ENCODE measurements at places on chromosomes 6 and 20.

- no peak for DNase-seq
Measured at GRCh38 chr6:151722342-151722741, 85.1 kb upstream of the ESR1 start.

GRCh38 chr20:16675001-16675564, 54.7 kb upstream of the SNRPB2 start:
- no peak for DNase-seq

GRCh38 chr20:60586269-60587050, 628.2 kb downstream of the CDH26 start:
- DNase-seq, result no peak

GRCh38 chr6:112113431-112113830, 26.0 kb downstream of the FAM229B start:
- DNase-seq, result no peak

DNA sequence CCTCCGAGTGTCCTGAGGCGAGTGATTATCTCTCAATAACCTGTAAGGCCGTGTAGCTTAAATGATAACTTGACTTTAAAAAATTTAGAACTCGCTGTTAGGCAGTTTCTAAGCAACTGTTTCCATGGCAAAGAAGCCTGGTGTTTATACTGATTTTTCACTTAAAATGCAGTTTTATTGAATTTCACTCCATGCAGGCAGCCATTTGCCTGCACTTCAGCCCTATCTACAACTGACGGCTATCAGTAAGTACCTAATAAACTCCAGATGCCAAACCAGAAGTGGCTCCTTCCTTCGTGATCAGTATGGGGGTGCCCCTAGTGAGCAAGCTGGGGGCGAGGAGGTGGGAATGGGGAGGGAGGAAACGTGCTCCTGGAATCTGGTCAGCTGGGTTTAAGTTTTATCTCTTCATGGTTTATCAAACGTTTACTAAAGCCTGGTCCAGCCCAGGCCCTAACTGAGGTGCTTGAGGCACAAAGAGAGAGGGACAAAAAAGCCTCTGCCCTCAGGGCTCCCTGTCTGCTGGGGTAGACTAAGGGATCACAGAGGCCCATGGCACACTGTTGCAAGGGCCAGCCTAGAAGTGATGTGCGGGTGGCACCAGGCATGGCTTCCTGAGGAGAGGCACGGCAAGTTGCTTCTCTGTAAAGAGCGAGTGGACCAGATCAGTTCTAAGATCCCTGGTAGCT, 45.5 kb downstream of the TTI1 start:
- DNase-seq, result no peak

DNA sequence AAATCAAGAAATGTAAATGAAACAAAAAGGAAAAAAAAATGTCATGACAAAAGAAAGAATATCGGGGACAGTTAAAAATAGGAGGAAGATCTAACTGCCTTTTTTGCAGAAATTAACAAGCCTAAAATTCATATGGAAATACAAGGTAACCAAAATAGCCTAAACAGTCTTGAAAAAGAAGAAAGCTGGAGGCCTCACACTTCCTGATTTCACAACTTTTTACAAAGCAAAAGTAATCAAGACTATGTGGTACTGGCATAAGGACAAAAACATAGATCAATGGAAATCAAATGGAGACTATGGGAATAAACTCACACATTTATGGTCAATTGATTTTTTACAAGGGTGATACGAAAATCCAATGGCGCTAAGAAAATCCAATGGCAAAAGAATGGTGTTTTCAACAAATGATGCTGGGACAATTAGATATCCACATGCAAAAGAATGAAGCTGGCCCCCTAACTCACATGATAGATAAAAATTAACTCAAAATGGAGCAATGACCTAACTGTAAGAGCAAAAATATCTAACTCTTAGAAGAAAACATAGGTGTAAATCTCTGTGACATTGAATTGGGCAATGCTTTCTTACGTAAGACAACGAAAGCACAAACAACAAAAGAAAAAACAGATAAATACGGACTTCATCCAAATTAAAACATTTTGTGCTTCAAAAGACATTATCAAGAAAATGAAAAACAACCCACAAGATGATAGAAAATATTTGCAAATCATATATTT, 24.5 kb downstream of the MAP3K5 start:
- DNase-seq, result no peak

DNA sequence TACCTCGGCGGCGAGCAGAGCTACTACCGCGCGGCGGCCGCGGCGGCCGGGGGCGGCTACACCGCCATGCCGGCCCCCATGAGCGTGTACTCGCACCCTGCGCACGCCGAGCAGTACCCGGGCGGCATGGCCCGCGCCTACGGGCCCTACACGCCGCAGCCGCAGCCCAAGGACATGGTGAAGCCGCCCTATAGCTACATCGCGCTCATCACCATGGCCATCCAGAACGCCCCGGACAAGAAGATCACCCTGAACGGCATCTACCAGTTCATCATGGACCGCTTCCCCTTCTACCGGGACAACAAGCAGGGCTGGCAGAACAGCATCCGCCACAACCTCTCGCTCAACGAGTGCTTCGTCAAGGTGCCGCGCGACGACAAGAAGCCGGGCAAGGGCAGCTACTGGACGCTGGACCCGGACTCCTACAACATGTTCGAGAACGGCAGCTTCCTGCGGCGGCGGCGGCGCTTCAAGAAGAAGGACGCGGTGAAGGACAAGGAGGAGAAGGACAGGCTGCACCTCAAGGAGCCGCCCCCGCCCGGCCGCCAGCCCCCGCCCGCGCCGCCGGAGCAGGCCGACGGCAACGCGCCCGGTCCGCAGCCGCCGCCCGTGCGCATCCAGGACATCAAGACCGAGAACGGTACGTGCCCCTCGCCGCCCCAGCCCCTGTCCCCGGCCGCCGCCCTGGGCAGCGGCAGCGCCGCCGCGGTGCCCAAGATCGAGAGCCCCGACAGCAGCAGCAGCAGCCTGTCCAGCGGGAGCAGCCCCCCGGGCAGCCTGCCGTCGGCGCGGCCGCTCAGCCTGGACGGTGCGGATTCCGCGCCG, 994 bp downstream of the FOXC1 start:
- no peak for DNase-seq

DNA sequence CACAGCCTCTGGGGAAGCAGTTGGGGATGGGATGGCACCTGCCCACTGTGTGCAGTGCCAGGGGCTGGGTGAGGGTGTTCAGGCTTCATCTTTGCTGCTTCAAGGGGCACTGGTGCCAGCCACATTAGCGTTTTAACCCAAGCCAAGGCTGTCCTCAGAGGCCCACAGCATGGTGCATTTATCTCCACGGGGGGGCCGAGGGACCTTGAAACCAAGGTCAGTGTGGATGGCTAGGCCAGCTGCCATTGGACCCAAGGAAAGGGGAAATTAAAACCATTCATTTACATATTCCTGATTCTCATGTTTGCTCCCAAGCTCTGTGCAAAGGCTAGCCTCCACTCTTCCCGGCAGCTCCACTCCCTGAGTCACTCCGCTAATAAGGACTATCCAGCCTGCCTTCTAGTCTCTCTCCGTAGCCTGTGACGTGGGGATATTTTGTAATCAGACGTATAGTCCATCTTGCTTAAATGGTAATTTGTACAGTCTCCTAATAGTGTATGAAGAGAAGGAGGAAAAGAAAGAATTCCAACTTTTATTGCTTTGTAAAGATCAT, 197.1 kb downstream of the CDH4 start:
- no peak for DNase-seq

GRCh38 chr20:5090191-5090590, 29.6 kb downstream of the PCNA start:
- no peak for DNase-seq

GRCh38 chr6:26607434-26608230, 10.9 kb downstream of the ABT1 start:
- DNase-seq, result no peak

DNA sequence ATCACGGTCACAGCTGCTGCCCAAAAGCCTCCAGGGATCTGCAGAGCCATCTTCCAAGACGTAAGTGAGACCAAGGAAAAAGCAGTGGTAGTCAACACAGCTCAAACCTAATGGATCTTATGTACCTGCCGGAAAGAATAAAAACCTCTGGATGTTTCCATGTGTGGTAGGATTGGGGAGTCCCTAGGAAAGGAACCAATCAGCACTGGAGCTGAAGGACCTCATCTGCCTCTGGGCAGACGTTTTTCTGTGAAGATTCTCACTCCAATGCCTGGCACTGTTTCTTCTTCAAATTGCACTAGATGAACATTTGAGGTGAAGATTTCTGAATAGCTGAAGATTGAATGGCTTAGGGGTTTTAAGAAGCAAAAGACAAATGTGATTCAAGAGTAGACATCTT, at the start of gene HLA-DQB2:
TSS of gene HLA-DQB2 (minus strand) at position 112 of the 400 bp plus-strand sequence. CDS start at position 50, 62 bp downstream.
- no peak for DNase-seq

DNA sequence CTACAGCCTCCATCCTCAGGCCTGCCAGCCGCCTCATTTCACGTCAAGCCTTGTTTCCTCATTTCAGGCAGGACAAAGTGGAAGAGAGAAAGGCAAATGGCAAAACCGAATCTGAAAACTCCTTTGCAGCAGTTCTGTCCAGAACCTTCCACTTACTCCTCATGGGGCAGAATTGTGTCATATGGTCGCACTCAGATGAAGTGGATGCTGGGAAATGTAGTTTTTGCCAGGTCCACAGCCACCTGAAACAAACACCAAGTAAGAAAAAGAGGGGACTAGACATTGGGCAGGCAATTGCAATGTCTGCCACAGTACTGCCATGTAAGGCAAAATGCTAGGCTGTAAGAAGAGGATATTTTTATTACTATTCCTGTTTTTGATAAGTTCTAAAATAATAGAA, 44.9 kb downstream of the ISM1 start:
- DNase-seq, result no peak

- no peak for DNase-seq
Measured at GRCh38 chr6:169293196-169293595, 39.5 kb upstream of the THBS2 start.

- no peak for DNase-seq
Measured at GRCh38 chr6:56040889-56041301, 165.5 kb upstream of the BMP5 start.

DNA sequence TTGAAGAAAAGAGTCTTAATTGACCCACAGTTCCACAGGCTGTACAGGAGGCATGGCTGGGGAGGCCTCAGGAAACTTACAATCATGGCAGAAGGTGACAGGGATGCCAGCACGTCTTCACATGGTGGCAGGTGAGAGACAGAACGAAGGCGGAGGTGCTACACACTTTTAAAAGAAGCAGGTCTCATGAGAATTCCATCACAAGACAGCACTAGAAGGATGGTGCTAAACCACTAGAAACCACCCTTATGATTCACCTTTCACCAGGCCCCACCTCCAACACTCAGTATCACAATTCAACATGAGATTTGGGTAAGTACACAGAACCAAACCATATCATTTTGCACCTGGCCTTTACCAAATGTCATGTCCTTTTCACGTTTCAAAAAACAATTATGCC, 20.9 kb downstream of the TAGAP start:
- no peak for DNase-seq
